Right hindlimb (tissue), 1 donor: ENCODE measurements at places on chromosomes 3 and 15.

DNA sequence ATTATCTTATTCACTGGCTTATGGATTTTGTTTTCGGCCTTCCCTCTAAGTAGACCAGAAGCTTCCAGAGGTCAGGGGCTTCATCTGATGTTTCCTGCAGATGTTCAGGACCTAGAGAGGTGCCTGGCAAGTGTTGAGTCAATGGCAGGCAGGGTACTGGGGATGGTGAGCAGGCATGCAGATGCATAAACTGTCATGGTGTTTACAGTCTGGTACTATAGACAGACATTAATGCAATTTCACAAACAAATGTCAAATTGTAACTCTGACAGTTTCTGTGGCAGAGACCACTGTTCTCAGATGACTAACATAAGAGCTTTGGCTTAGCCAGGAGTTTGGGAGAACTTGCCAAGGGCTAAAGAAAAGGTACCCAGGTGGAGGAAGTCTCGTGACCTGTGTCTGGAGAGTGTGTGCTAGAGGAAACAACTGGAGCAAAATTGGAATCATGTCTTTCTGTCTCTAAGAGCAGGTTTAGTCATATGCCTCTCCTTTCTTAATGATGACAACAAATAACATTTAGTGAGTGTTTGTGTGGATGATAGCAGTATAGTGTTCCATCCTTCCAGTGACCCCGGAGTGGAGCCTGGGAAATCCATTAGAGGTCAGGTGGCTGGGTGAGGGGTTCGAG, 53.7 kb upstream of the TRAK1 start:
- DNase-seq = no peak

DNA sequence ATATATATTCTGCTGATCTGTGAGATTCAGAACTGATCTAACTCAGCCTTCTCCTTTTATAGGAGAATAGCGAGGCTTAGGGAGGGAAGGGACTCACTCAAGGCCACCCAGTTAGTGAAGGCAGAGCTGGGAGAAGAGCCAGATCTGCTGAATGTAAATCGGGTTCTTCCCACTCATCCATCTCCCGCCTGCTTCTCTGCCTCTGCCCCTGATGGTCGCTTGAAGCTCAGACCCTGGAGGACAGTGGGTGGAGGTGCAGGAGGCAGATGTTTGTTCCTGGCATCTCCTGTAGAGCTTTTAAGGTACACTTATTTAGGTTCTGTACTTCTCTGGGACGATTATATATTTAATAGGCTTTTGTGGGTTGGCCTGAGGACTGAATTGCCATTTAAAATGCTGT, 4.3 kb downstream of the PDIA5 start:
- no peak for DNase-seq

DNA sequence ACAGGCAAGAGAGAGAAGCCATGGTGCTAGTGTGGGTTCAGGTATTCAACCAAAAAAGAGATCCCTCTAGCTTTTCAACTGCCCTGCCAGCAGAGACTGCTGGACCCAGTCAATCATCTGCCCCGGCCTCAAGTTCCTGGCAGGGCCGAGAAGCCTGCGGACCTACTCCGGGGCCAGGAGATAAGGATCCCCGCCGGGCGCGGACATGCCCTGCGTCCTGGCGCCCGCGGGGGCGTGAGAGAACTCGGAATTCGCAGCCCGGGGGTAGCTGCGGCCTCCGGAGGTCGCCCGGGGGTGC, 821 bp upstream of the MAGI1 start:
- DNase-seq = peak; percentile 31

DNA sequence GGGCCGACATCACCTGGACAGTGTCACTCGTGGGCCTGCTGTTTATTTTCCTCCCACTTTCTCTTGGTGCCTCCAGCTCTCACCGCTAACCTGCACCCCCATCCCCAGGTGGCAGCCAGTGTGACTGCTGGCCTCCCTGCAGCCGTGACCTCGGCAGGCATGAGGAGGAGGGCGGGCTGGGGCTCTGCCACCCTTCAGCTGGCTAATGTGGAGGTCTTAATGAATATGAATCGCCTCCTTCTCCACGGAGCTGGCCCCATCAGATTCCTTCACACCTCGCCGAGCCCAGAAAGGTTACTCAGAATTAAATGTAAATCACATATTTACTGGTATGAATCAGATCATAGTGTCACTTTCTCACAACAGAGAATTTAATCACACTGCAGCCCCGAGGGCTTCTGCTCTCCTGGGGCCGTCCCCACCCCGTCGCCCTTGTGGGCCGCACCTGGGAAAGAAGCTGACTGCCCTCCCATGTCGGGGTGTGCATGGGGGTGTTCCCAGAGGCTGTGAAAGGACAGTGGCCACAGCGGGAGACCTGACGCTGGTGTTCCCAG, 171.1 kb upstream of the TLE3 start:
- DNase-seq = no peak

DNA sequence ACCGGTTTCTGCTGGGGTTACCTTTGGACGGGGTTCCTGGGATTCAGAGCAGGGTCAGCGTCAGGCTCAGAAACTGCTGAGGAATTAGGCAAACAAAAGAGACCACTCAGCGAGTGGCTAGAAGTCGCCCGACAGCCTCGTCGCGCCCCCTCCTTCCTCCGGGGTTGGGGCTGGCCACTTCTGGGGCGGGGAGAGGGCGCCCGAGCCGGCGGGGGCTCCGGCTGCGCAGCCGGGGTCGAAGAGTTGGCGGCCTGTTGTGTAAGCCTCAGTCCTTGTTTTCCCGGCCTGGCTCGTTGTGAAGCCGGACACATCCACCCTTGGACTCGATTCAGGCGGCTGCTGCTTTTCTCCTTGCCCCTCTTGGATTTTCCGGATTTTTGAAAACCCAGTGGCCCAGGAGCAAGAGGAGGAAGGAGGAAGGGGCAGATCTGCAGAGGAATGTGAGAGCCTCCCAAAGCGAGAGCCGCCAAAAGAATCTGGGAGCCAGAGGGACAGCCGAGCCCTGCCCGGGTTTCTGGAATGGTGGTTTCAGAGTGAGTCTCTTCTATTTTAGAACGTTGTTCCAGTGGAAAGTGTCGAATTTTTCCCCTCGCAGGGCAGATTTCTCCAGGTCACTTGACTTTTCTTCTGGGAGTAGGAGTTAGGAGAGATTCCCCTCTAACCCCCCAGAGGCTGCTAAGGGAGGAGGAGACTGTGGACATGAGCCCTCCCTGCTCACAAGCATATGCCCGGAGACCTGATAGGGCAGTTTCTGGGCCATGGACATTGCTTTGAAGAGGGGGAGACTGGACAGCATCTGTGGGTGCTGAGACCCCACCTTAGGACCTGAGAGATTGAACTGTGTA, 666 bp downstream of the SNX33 start:
- peak; percentile 68 for DNase-seq
